Activated effector memory CD4-positive, alpha-beta T cell treated with Interleukin-2 at 50 U/mL for 16 hours (primary cell): ENCODE measurements at places on chromosomes 12 and 14.

DNA sequence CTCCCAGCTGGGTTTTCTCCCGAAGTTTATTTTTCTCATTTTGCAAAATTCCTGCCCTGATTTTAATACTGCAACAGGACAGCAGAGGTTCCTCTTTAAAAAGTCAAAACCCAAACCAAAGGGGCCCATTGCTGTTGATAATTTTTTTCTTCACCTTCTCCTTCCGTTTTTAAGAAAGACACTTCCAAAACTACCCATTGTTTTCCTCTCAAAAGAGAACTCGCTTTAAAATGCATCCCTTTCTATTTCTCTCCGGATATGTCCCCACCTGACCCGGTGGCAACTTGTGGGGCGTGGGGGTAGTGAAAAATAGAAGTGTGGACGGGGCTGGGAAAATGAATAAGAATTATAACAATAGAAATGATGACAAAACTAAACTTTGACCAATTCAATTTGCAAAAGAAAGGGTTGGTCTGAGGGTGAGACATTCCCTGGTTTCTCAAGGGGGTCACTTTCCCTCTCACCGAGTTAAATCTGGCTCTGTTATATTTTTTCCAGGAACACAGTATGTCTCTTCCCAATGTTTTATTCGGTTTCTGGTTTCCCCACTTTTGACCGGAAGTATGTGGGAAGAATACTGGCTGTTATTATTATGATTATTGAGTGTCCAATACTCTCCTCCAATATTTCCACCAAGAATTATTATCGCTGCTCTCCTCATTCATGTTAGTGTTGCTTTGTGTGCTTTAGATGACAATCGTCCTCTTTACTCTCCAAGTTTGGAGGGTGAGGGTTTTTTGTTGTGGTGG, 4.1 kb upstream of the TBX5 start:
- no peak for DNase-seq

GRCh38 chr12:93880853-93881522, 203.8 kb downstream of the CRADD start:
- DNase-seq: no peak

DNA sequence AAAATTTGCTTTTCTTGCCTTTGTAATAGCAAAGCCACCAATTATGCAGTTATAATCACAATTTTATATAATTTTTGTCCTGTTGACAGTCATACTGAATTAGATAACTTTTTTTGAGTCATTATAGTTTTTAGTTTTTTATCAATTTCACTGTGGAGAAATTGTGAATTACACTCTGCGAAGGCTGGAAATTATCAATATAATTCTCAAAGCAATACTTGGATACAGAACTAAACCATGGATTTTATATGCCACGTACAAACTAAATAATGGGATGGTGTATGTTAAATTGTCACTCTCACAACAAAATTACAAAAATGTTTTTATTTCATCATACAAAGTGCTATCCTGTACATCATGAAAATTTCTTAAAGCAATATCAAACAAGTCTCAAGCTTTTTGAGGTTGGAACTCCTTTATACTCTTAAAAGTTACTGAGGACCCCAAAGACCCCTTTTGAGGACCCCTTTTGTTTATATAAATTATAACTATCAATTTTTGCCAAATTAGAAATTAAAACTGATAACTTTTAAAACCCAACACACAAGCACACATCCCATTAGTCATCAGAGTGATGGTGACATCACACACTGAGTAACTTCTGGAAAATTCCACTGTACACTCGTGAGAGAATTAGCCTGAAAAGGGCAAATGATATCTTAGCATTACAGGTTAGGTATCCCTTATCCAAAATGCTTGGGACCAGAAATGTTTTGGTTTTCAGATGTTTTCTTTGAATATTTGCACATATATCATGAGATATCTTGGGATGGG, 19.8 kb upstream of the AQP2 start:
- no peak for DNase-seq

DNA sequence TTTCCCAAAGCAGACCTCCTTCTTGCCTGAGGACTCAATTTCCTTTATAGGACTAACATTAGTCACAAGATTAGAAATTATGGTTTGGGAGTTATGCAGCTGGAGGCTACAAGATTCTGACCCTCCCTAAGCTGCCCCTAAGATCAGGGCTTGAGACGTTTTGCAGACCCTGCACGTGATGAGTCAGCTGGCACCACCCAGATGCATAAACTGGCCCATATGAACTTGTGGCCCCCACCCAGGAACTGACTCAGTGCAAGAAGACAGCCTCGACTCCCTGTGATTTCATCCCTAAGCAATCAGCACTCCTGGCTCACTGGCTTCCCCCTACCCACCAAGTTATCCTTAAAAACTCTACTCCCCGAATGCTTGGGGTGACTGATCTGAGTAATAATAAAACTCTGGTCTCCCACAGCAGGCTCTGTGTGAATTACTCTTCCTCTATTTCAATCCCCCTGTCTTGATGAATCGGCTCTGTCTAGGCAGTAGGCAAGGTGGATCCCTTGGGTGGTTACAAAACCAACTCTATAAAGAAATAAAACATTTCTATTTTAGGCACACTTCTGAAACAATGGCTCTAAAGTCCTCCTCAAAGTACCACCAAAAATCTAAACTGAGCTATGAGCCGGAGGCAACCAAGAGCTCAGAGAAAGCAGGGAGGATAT, 233.4 kb downstream of the TMEM132D start:
- DNase-seq: no peak

- no peak for DNase-seq
Observed at GRCh38 chr12:95259368-95259767, 41.8 kb downstream of the VEZT start.

GRCh38 chr12:97630875-97631274, 168.3 kb downstream of the RMST start:
- no peak for DNase-seq

GRCh38 chr14:104458845-104459244, 120.7 kb upstream of the C14orf180 start:
- no peak for DNase-seq

GRCh38 chr12:69238589-69239351, 599 bp upstream of the CPSF6 start:
- DNase-seq: no peak

DNA sequence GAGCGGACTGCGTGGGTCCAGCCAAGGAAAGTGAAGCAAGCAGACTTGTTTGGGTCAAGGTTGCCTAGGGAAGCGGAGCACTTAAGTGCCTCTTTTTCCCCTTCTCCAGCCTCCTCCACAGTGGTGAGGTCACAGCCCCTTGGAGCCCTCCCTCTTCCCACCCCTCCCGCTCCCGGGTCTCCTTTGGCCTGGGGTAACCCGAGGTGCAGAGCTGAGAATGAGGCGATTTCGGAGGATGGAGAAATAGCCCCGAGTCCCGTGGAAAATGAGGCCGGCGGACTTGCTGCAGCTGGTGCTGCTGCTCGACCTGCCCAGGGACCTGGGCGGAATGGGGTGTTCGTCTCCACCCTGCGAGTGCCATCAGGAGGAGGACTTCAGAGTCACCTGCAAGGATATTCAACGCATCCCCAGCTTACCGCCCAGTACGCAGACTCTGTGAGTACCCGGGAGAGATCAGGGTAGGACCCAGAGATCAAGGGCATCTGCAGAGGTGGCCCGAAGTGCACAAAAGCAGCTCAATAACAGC, at the start of gene TSHR:
Gene TSHR (plus strand): TSS at position 206 of the 526 bp plus-strand sequence. CDS start 60 bp downstream, at position 266.
- DNase-seq: no peak

- no peak for DNase-seq
Observed at GRCh38 chr12:116441292-116441691, 117.9 kb upstream of the MAP1LC3B2 start.

DNA sequence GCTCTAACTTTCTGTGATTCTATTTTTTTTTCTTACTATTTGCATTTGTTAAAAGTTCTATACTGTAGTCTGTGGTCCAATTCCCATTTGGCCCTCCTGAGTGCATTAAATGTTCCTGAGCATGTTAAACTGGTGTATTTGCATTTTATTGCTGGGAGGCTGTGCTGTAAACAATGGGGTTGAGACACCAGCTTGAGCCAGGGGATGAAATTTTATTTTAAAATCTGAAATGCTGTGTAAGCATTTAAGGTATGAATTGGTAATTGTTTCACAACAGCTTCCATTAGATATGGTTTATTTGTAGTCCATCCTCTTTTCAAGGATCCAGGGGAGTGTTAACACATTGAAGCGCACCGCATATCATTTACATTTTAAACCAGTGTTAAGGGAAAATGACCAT, 89.9 kb upstream of the RFX4 start:
- no peak for DNase-seq

DNA sequence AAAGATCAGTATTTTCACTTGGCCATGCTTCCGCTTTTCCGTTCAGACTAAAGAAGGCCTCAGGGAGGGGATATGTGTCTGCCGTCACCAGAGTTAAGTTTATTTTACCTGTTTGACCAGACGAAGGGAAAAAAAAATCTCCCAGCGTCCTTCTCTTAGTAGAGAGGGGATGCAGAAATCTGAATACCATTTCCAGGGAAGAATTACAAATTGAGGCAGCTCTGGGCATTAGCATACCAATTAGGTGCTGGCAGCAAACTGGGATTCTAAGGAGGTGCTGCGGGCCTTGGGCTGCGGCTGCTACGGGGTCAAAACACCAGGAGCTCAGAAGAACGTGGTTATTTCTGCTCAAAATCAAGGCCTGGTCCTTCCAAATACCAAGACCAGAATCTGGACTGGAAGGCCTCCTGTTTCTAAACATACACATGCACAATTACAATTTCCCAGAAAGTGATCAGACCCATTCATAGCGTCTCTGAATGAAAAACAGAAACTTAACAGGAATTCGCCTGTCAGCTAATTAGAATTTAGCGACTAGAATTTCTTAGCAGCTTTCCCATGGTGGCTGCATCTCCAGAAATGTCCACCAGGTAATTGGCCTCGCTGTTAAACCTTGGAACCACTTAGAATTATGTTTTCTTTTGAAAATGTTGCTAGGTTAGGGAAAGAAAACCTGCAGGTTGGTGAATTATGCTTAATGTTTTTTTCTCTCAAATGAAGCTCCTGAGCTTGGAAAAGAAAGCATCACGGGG, 617.0 kb downstream of the VRK1 start:
- DNase-seq: no peak

DNA sequence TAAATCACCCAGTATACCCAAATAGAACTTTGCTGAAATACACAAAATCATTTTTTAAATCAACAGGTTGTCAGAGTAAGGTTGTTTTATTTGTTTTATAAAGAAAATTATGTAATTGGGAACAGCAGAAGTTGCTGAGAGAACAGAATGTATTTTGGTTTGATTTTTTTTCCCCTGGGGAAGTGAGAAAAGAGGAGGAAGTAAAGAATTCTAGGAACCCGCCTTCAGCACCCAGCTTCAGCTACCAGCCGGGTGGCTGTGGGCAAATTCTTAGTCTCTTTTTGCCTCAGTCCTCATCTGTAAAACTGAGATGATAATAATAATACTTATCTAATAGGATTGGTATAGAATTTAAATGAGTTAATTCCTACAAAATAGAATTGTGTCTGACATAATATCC, 119.4 kb downstream of the SRGAP1 start:
- DNase-seq: no peak

DNA sequence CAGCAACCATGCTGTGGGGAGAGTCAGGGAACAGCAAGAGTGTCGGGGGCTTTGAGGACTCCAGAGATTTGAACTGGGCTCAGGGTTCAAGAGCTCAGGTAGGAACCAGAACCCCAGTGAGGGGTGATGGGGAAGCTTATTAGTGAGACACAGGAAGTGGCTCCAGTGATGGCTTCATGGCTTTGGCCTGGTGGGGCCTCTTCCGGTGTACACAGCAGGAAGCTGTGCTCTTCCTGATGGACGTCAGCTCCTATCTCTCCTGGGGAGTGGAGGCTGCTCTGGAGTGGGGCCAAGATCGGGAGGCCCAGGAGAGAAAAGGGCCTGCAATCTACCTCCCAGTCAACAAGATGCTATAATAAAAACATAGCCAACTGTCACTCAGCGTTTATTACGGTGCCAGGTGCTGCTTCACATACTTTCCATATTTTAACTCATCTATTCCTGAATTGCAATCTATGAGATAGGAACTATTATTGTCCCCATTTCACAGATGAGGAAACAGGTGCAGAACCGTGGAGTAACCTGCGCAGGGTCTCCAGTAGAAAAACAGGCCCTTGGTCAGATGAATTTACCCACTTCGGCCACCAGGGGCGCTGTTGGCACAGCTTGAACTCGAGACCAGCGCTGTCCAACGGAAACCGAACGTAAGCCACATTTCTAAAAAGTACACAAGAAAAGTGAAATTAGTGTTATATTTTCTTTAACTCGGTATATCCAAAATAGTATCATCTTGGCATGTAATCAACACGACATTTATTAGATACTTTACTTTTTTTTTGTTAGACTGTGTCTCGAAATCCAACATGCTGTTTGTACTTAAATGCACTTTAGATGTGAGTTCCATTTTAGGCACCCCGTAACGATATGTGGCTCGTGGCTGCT, 63.6 kb upstream of the DLK1 start:
- peak; percentile 33 for DNase-seq

GRCh38 chr12:58067610-58068387, 126.4 kb downstream of the ATP23 start:
- DNase-seq: no peak

- no peak for DNase-seq
Observed at GRCh38 chr14:52701223-52701622, 5.8 kb upstream of the PSMC6 start.

- DNase-seq: no peak
Observed at GRCh38 chr12:75208856-75209811, 505 bp downstream of the KCNC2 start.

DNA sequence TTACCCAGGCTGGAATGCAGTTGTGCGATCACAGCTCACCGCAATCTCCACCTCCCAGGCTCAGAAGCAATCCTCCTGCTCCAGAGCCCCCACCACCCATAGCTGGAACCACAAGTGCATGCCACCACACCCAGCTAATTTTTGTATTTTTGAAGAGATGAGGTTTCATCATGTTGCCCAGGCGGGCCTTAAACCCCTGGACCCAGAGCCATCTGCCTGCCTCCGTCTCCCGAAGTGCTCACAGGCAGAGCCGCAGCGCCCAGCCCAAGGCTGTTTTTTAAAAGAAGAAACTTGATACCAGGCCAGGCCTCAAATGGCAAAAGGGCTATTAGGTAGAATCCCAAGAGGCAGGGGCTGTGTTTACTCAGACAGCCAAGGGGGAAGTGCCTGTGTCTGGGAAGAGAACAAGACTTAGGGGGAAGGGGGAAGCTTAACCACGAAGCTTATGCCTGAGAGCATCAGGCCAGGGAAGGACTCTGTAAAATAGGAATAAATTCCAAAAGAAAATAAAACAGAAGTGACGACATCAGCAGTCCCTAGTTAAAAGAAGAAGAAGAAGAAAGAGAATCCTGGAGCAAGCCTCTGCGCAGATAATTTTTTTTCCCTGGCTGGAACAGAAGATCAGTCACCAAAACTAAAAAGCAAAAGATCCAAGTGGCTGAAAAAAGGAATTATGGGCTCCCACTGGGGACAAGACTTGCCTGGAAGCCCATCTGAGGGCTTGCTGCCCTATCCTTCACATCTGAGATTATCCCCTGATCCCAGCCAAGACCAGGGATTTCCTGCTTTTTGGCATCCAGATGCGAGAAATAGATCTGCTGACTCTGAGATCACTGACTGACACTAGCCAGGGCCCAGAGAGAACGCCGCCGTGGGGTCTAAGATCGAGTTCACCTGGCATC, 170.5 kb downstream of the NDUFA12 start:
- no peak for DNase-seq

DNA sequence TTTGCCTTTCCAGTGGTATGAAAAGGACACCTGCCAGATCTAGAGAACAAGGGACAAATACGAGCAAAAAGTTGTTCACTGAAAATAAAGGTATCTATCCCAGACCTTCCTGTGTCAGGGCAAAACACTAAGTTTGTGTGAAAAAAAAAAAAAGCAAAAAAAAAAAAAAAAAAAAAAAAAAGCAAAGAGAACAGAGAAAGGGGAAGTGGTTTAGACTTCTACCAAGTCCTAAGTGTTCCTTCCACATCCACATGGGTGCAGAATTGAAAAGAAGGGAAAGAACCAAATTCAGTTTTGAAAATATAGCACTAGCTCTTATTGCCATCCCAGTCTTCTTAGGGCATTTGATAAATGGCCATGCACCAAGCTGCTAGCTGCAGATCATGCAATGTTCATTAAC, 41.7 kb downstream of the ZCRB1 start:
- DNase-seq: no peak
